ENCODE measurements at places on chromosomes 7 and 10.

DNA sequence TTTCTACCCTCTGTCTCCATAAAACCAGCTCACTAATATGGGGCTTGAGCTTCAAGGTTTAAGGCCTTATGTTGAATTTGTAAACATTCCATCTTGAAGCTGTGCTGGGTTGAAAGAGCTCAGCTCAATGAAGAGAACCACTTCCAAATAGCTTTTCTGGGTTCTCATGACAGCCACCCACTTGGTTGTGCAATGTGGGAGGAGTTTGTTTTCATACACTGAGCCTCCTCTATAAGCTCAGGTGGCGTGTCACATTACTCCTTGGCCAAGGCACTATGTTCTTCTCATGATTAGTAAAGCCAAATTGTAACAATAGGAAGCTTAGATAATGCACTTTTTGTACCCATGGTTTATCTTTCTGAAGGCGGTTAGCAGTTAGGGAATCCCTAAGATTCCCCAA is 265.6 kb downstream of the PTEN start:
- DNase-seq: no peak

GRCh38 chr10:103041391-103041790 is 123.3 kb downstream of the CNNM2 start:
- no peak for DNase-seq

GRCh38 chr7:4461531-4461930 is 220.6 kb upstream of the FOXK1 start:
- DNase-seq: no peak

- no peak for DNase-seq
Observed at GRCh38 chr10:43131906-43132305, 6.3 kb upstream of the CSGALNACT2 start.

DNA sequence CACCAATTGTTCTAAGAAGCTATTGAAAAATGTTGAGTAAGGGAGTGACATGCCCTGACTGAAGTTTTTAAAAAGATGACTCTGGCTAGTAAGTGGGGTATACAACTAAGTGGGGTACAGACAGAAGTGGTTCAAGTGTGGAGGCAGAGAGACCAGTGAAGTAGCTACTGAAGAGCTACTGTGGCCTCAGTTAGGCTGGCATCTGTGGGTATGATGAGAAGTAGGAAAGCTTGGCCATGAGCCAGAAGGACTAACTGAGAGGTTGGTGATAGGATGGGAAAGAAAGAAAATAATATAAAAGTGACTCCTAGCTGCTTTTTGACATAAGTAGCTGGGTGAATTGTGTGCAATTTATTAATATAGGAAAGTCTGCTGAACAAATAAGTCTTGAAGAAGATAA is 176.6 kb downstream of the SEMA3D start:
- DNase-seq: no peak

DNA sequence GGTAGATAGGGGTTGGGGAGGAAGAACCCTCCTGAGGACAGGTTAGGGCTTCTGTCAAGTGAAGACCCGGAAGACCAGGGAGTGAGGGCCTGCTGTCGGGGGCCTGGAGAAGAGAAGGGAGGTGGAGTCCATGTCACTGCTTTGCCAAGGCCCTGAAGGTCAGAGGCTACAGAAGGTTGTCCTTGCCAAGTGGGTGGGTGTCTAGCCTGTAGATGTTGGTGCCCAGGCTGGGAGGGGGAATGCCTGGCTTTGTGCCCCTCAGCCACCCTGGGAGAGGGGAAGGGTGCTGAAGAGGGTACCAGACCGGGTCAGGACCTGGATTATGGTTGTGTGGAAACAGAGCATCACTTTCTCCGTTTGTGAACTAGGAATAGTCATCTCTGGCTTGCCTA is 67.2 kb upstream of the AQP1 start:
- DNase-seq: no peak

Data from stimulated activated CD8-positive, alpha-beta memory T cell treated with anti-CD3 and anti-CD28 coated beads, Interleukin-12 subunit alpha, Interleukin-12 subunit beta, amount 100 ng/mL, for 4 hours (primary cell).